ENCODE measurements at places on chromosomes 7 and 10.

DNA sequence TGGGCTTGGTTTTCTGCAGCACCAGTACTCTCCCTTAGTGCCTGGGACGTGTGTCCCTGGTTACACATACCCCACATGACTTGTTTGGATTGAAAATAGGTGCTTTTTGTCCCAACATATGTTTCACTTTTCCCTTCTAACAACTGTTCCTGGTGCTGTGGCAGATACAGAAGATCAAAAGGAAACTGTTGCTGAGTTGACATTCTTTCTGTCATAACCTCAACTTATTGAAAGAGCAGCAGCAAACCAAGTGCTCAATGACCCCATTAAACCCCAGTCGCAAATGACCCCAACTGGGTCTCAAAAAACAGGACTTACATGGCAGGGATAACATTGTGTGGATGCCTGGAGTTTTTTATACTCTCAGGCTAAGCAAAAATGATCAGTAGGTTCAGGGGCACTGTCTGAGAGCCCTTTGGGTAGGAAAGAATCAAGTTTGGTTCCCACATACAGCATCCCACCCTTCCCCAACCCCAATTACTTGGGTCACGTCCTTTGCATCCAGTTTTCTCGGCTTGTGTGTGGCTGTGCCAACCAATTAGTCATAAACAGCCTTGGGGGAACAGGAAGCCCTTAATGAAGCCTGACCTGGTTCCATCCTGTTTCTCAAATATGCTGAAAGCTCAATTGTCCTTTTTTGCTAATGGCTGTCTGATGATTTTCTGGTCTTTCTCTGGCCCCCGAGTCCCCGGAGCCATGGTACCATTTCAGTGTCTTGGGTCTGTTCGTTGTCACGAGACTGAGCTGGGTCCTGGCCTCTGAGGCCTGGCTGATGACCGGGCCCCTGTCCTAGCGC lies 4.9 kb downstream of the HKDC1 start:
- DNase-seq = no peak

- no peak for DNase-seq
Observed at GRCh38 chr7:66542049-66542448, 86.6 kb upstream of the KCTD7 start.

GRCh38 chr7:130140551-130141160 lies 64.5 kb downstream of the TMEM209 start:
- DNase-seq = no peak

DNA sequence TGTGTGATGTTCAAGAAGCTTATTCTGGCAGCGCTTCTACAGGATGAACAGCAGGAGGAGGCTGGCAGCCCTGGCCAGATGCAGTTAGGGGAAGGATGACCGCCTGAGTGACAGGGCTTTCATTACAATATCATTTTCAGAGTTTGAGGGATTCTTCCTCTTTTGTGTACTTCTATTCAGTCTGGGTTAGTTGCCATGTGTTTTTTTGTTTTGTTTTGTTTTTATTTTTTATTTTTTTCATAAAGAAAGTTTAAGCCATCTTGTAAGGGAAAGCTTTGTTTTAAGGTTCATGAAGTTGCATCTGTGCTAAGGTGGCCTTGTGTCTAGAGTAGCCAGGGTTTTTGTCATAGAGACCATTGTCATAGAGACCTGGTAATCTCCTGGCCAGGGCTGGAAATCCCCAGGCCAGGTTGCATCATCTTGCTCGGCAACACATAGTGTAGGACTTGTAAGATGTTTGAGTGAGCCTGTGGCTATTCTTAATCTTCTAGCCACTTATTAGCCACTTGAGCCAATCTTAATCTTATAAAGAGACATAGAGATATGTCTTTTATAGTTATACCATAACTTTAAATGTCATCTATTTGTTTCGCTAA lies 230.5 kb upstream of the TMEM229A start:
- DNase-seq = no peak

- DNase-seq = no peak
Observed at GRCh38 chr10:89652806-89653370, 7.8 kb upstream of the PANK1 start.

GRCh38 chr10:4740471-4740870 lies 85.5 kb upstream of the AKR1E2 start:
- DNase-seq = no peak

GRCh38 chr7:111855842-111856227 lies 293.5 kb upstream of the IMMP2L start:
- no peak for DNase-seq

- no peak for DNase-seq
Observed at GRCh38 chr7:17988141-17988540, 39.5 kb downstream of the PRPS1L1 start.

DNA sequence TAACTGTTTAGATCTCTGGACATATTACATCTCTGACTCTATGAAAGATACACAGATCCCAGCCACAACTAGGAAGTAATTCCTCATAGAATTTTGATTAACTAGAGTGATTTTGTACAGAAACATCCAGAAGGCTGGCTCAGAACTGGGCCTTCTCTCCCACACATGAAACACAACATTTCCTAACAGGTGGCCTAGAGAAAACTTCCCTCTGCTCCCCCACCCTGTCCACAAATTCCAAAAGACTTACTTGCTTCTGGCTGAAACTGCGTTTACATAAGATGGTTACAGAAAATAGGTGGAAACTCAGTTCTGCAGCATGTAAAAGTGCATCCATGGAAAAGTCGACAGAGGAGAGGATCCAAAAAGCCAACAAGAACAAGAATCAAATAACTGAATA lies 132.9 kb downstream of the FZD1 start:
- DNase-seq = no peak

DNA sequence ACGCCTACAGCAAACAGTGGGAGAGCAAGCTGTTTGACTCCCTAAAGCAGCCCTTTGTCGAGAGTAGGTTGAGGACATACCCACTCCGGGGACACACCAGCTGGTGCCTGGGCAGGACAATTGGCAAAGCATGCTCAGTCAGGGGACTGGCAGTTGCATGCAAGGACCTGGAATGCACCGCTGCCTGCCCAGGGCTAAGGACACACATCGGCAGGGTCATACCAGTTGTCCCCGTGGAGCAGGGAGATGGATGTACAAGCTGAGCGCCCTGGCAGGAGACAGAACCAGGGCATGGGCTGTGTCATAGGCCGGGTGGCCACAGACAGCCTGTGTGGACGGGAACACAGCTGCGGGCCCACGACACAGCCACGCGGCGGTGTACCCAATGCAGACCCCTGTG lies 18.3 kb upstream of the ELN start:
- DNase-seq = no peak

GRCh38 chr10:106043863-106044262 lies 1120.6 kb downstream of the SORCS1 start:
- no peak for DNase-seq

DNA sequence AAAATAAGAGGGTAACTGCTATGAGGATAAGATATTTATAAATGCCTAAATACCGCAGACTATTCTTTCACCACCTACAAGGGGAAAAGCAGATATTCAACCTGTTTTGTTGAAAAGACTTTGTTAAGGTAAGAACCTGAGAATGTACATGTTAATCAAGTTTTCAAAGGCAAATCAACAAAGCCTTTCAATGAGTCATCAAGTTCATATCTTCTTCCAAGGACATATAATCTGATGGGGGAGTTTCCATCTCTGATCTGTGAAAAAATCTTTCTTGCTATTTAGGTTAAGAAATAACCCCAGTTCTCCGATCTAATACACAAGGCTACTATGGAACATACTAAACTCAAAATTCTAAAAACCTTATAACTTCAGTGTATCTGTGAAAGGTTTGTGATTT lies 40.0 kb upstream of the ANLN start:
- DNase-seq = no peak

GRCh38 chr7:151342102-151342646 lies 562 bp downstream of the NUB1 start:
- DNase-seq = no peak

- no peak for DNase-seq
Observed at GRCh38 chr7:25358926-25359325, 130.6 kb upstream of the NPVF start.

GRCh38 chr7:132276234-132276630 lies 300.0 kb downstream of the PLXNA4 start:
- DNase-seq = no peak

- DNase-seq = no peak
Observed at GRCh38 chr10:103665162-103665889, 171.8 kb downstream of the NEURL1 start.

GRCh38 chr7:92075455-92076158 lies 58.7 kb downstream of the CYP51A1 start:
- DNase-seq = no peak

DNA sequence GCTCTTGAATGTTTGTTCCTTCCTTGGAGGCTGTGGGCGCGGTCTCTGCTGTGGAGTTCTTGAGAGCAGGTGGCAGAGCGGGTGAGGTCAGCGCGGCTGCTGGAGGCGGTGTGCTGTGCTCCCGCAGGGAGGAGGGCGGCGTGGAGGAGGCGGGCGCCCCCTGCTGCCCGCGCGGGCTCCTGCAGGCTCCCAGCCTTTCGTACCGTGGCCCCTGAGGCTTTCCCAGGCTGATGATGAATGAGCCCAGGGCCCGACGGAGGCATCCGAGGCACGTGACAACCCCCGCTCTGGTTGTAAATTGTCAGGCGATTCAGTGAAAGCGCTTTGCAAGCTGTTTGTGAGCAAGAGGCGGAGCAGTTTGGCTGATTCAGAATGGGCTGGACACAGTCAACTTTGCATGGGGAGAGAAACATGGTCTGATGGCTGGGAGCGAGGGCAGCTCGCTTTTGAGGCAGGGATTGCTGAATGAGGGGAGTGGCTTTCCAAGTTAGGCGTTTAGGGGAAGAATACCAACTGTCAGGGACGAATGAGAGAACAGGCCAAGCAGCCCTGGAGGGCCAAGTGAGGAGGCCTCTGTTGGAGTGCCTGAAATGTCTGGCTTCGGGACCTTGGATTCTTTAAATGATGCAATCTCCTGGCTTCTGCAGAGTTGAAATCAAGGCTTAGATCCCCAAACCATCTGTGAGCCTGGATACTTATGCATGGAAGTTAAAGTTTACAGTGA lies 46.6 kb downstream of the CDHR3 start:
- DNase-seq = peak; percentile 72

- DNase-seq = no peak
Observed at GRCh38 chr7:93178213-93178612, 30.0 kb upstream of the SAMD9L start.

GRCh38 chr10:86164960-86165630 lies 201.5 kb downstream of the GRID1 start:
- DNase-seq = no peak

DNA sequence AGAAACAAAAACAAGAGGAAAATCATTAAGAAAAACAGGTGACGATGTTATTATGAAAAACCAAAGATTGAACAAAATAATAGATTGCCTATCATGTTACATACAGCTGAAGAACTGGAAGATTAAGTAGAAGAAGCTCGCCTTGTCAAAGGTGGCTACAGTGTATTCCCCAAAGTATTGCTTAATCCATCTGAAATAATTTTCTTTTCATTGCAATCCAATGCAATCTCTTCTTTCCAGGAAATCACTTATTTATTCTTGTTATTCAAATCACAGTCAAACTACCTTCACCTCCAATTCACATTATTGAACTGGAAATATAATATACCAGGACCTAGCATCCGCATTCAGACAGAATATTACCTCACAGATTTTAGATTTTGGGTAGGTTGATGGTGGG lies 235.9 kb downstream of the AHR start:
- no peak for DNase-seq

- DNase-seq = no peak
Observed at GRCh38 chr7:111895049-111895448, 311.1 kb downstream of the DOCK4 start.

- DNase-seq = no peak
Observed at GRCh38 chr7:34332006-34332405, 326.0 kb upstream of the NPSR1 start.

- DNase-seq = no peak
Observed at GRCh38 chr7:118720632-118721031, 496.1 kb downstream of the ANKRD7 start.

GRCh38 chr10:117955176-117955575 lies 91.6 kb downstream of the RAB11FIP2 start:
- no peak for DNase-seq

GRCh38 chr10:102791754-102792395 lies 45.3 kb downstream of the CYP17A1 start:
- DNase-seq = no peak
